ENCODE measurements at places on chromosomes 3 and 15. TPM values are rescaled to one million over a fixed set of nuclear protein-coding genes. Genes with fewer than 3 reads are reported as not detected.

The GCHFR gene
- polyA plus RNA-seq, result 2.3 TPM

The ARRDC4 gene
- 15.5 TPM for polyA plus RNA-seq

The ITIH4 gene
- polyA plus RNA-seq, result not detected

DNA sequence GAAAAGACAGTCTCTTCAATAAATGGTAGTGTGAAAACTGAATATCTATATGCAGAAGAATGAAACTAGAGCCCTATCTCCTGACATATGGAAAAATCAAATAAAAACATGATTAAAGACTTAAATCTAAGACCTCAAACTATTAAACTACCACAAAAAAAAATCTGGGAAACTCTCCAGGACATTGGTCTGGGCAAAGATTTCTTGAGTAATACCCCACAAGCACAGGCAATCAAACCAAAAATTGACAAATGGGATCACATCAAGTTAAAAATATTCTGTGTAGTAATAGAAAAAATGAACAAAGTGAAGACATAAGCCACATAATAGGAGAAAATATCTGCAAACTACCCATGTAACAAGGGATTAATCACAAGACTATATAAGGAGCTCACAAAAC, 286.4 kb downstream of the TBC1D5 start:
- no peak for DNase-seq

GRCh38 chr3:67531181-67532101, 123.0 kb downstream of the SUCLG2 start:
- DNase-seq, result peak; percentile 24

The SLC22A13 gene
- not detected for polyA plus RNA-seq

The SYNPR gene
- not detected for polyA plus RNA-seq

Measured in GM23248 (cell line).